ENCODE measurements at places on chromosomes 4 and X. TPM values are rescaled to one million over a fixed set of nuclear protein-coding genes. Genes with fewer than 3 reads are reported as not detected.
A peak's percentile ranks its signal among the peaks of the same experiment; 100 is the strongest.

DNA sequence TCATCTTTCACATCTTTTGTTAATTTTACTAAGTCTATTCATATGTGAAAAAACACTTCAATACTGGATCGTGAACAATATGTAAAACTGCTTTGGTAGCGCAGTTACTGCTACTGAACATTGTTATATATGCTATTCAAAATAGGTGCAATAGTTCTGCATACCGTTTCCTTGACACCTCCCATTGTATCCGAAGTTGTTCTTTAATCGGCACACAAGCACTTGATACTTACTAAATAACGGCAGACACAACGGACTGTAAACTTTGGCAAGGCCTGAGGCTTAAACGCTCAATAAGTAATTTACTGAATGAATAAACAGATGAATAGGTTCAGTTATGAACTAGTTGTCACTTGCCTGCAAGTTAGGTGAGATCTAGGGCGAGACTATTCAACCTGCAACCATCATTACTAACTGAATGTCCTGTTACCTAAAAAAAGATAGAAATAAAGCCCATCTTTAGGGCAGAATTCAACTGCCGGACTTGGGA is 620 bp downstream of the ANAPC10 start:
- no peak for DNase-seq

DNA sequence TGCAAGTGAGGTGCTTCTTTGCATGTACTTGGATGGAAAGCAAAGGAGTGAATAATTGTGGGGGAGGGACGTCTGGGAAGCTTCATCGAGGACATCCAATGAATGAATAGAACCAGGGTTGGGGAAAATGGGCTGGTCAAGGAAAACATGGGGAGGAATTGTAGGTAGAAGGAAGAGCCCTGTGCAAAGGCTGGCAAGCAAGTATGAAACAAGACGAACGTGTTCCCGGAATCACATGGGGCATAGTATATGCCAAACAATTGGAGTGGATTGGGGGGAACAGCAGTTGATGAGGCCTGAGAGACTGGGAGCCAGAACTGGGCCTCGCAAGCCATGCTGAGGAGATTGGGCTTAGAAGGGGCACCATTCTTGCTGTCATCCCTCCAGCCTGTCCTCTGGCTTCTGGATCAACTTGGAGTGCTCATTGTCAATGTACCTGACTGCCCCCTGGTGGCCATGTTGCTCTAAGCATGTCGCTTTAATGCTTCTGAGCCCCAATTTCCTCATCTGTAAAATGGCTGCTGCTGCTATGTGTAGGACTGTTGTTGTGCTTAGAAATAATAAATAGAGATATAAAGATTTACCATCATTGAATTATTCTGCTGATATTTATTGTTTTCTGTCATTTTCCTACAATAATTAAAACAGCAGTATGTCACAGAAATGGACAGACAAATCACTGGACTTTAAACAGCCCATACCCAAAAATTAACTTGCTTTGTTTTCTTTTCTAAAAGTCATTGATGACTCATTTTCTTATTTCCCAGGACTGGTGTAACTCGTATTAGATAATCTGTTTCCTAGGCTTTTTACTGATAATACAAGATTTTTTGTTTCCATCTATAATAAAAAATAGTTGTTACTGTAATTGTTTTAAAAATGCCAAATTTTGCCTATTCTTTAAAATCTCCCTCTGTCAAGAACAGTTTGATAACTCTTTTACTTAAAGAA is 66.4 kb downstream of the JADE3 start:
- DNase-seq = peak; percentile 69

Gene EDNRA
- 26.1 TPM for total RNA-seq

DNA sequence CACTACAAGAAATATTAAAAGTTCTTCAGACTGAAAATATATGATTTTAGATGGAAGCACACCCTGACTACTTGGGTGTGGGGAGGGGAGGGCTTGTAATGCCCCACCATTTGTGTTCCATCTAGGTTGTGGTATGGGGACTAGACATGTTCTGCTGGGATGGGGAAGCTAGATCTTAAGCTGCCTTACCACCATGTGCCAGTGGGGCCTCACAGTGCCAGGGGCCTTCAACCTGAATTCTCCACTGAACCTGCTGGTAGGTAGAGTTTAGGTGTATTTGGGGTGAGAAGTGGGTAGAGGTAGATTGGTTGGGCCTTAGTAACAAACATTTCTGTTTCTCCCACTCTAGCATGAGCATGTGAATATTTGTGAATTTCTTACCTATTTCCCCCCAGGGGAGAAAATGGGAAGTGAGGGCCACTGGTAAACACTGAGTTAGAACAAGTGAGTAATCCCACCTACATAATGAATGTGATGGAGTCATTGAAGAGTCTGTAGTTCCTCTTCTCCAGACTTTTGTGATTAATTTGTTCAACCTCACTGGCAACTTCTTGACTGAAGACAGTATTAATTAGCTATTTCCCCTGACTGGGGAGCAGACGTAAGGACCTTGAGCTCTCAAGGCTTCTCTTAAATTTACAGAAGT is 44.0 kb downstream of the BRCC3 start:
- DNase-seq = no peak

Data from glomerular endothelial cell (primary cell).